Retina (tissue), 1 donor: ENCODE measurements at places on chromosomes 5 and 9.
A peak's percentile ranks its signal among the peaks of the same experiment; 100 is the strongest.

GRCh38 chr5:73381590-73382400 is 66.8 kb downstream of the FOXD1 start:
- DNase-seq: peak; percentile 91

DNA sequence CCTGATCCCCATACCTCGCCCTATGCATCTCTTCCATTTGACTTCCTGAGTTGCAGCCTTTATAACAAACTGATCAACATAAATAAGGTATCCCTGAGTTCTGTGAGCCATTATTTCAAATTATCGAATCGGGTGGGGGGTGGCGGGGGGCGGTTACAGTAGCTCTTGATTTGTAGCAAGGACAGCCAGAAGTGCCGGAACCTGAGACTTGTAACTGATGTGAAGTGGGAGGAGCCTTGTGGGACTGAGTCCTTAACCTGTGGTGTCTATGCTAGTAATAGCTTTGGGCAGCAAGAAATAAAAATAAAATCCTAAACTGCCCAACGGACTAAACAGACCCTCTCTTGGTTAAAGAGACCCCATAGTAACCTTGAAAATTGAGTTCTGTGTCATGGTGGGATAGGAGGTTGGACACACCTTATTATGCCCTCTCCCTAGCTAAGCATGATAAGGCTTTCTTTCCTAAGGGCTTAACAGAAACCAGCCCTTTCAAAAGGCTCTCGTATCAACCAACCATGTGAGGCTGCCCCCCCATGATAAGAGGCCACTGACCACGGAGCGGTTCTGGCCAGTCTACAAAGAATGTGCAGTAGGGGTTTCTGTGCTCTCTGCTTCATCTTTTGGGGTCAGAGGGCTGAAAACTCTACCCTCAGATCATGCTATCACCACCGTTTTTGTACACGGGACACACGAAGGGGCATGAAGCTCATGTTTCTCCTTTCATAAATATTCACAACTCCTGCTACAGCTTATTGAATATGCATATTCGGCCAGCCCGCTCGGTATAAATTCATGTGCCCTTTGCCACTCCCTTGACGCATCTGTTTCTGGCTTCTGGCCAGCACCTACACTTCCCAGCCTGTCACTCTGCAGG is 39.5 kb upstream of the IQGAP2 start:
- DNase-seq: no peak

- no peak for DNase-seq
Observed at GRCh38 chr5:137367951-137368350, 131.2 kb downstream of the SPOCK1 start.

- DNase-seq: no peak
Observed at GRCh38 chr5:84290673-84291072, 94.0 kb downstream of the EDIL3 start.

GRCh38 chr5:61595426-61595825 is 263.4 kb downstream of the ZSWIM6 start:
- no peak for DNase-seq

GRCh38 chr5:27908341-27908740 is 870.0 kb upstream of the CDH9 start:
- no peak for DNase-seq
